Stimulated activated CD8-positive, alpha-beta memory T cell treated with anti-CD3 and anti-CD28 coated beads, Interleukin-2, amount 100 ng/mL, for 1 hour (primary cell): ENCODE measurements at places on chromosomes 6 and 20.

DNA sequence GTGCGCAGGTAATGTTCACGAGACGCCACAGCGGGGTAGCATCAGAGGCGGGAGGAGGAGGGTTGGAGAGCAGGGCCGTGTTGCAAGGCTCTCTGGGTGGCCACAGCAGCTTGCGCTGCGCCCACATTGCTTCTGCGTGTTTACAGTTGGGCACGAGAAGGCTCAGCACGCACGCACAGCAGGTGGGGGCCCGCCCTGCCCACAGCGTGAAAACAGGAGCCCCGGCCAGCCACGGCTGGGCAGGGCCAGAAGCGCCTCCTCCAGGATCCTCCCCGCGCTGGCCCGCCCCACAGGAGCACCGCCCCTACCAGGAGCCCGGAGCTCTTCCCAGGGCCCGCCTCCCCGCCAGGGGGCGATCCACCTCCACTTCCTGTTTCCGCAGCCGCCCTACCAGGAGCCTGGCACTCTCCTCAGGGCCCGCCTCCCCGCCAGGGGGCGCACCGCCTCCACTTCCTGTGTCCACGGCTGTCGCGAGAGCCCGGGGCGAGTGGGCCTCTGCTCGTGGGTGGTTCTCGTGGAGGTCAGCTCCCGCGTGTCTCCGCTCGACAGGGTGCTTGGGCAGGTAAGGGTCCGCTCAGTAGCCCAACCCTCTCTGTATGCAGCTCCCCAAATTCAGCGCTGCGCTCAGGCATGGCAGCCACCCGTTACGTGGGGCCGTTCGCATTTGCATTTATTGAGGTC lies at the start of gene FAM50B:
FAM50B (plus strand) TSS at position 449 of the 681 bp plus-strand sequence. CDS start 439 bp downstream, outside the sequence.
- peak; percentile 83 for DNase-seq

- no peak for DNase-seq
Measured at GRCh38 chr6:53418288-53418687, 69.5 kb upstream of the ELOVL5 start.

- DNase-seq, result no peak
Measured at GRCh38 chr6:30879684-30880427, 4.5 kb upstream of the DDR1 start.

GRCh38 chr6:137830511-137830911 lies 36.5 kb upstream of the TNFAIP3 start:
- no peak for DNase-seq

DNA sequence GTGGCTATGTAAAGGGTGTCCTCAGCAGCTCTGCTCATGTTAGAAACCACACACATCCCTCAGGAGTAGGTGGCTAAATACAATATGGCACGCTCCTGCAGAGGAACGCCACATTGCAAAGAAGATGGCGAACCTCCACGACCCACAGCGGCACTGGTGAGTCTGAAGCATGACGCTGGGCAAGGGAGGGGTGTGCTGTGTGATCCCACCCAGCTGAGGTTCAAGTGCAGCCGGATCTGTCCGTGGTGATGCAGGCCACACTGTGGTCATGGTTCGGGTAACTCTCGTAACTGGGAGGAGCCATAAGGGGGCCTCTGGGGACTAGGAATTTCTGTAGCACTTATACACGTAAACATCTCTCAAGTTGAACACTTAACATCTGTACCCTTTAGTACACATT lies 23.4 kb upstream of the APMAP start:
- DNase-seq, result no peak

DNA sequence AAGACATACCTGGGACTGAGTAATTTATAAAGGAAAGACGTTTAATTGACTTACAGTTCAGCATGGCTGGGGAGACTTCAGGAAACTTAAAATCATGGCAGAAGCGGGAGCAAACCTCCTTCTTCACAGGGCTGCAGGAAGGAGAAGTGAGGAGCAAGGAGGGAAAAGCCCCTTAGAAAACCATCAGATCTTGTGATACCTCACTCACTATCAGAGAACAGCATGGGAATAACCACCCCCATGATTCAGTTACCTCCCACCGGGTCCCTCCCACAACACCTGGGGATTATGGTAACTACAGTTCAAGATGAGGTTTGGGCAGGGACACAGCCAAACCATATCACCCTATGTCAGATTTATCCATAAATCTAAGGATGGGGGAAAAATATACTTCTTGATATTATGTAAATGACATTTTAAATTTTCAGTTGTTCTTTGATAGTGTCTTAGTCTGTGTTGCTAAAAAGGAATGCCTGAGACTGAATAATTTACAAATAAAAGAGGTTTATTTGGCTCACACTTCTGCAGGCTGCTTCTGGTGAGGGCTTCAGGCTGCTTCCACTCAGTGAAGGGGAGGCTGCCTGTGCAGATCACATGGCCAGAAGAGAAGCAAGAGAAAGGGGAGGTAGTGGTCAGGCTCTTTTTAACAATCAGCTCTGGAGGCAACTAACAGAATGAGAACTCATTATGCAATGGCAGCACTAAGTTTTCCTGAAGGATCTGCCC lies 1.2 kb upstream of the MCM9 start:
- DNase-seq, result no peak

DNA sequence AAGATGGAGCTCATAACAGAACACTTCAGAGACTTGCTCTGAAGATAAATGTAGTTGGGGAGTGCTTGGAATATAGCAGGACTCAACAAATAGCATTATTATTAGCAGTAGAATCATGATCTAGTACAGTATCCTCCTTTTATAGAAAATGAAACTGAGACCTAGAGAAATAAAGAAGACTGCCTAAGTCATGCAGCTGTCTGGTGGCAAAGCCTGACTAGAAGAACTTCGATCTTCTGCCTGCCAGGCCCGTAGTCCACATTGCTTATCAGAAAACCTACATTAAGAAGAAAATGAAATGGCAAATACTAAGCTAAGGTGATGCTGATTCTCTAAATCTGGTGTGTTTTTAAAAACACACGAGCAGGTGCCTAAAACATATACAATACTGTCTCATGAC lies 46.4 kb upstream of the DST start:
- DNase-seq, result no peak

GRCh38 chr6:41492261-41492891 lies 53.8 kb upstream of the FOXP4 start:
- no peak for DNase-seq

DNA sequence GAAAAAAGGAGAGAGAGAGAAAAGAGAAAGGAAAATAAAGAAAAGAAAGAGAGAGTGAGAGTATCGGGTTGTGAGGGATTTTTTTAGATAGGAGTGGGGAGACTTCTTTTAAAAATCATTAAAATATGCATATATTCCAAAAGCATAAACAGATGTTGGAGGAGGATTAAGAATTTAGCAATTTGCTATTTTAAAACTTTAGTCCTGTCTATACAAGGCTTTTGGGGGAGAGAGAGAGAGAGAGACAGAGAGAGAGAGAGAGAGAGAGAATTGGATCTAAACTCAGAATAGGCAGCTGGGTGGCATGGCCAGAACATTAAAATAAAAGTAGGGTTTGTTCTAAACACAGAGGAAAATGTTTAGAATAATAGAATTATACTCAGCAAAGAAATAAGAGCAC lies 72.1 kb downstream of the SOD2 start:
- no peak for DNase-seq

GRCh38 chr6:52514514-52514913 lies 62.3 kb downstream of the TRAM2 start:
- DNase-seq, result no peak

- DNase-seq, result no peak
Measured at GRCh38 chr6:125228981-125229479, 72.7 kb downstream of the HDDC2 start.

- no peak for DNase-seq
Measured at GRCh38 chr6:37302086-37302686, 44.2 kb upstream of the TMEM217 start.

GRCh38 chr6:83354747-83355146 lies 76.1 kb downstream of the ME1 start:
- DNase-seq, result no peak

- no peak for DNase-seq
Measured at GRCh38 chr6:82040405-82041221, 206.9 kb downstream of the IBTK start.

DNA sequence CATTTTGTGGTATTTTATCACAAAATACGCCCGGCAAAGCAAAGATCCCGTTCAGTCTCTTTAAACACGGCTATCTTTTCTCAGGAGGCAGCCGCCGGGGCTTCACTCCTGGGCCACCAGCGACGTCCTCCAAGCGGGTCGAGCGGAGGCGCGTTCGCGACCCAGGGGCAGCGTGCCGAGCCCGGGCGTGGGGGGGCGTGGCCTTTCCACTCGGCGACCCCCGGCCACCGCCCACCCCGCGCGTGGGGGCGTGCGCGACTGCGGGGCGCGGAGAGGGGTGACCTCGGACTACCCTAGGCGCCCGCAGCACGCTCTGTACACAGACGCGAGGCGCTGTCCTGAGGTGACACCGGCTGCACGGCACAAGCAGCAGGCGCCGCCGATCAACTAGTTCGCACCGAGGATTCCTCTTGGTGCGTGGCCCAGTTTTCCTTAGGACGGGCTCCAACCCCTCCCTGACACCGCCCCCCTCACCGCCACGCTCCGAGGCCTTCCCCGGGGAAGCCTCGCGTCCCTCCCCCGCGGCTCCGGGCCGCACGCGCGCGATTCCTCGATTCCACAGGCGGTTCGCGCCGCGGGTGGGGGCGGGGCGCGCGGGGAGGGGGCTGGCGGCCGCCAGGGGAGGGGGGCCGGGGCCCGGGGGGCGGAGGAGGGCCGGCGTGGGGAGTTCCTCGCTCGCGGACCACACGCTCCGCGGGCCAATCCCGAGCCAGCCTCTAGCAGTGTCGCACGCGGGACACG lies 1.1 kb upstream of the JARID2 start:
- DNase-seq, result no peak

GRCh38 chr6:151992091-151992490 lies 184.6 kb downstream of the ESR1 start:
- no peak for DNase-seq

- no peak for DNase-seq
Measured at GRCh38 chr6:16723826-16724225, 37.4 kb downstream of the ATXN1 start.

GRCh38 chr20:23285536-23285935 lies 65.1 kb upstream of the NXT1 start:
- DNase-seq, result no peak

DNA sequence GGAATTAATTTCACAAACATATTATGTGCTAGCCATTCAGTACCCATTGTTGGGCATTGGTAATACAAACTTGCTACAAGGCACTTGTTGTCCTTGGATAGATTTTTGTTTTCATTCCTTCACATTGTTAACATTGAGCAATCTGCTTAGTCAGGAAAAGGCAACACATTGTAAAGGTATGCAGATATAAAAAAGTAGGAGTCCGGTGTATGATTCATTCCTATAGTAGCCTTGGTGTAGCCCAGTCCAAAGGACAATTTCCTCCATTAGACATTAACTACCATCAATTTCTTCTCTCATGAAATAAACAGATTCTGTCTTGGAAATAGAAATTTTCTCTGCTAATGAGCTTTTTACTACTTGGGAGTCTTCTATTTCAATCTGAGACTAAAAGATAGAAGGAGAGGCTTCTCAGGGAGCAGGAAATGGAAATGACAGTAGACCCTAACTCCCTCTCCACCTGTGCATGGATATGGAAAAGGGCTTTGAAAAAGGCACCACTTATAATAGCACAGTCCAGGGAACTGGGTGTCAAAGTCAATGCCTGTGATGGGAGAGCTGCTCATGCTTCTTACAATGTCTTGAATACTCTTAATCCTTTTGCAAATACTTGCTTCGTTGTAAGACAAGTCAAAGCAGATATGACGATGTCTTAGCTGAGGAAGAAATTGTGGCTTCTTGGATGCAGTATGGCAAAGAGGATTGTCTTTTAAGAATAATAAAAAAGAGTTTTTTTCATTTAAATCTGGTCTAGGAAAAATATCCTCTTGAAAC lies 369.4 kb upstream of the CITED2 start:
- no peak for DNase-seq

GRCh38 chr6:72712910-72713309 lies 91.0 kb downstream of the KCNQ5 start:
- DNase-seq, result no peak

- no peak for DNase-seq
Measured at GRCh38 chr6:139153855-139154254, 19.0 kb downstream of the HECA start.

DNA sequence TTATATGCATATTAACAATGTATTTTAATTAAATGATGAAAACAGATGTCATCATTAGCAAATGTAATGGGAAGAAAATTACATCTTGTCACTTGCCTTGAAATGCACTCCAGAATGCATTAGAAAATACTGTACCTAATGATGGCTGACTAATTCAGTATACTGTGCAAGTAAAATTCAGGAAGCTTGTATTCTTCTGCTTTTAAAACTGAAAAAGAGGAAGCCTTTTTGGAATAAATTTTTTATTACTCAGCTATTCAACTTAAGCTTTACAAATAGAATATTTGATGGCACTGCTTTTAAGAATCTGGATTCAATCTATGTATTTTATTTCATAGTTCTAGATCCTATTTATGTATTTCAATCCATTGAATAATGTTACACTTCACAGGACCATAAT lies 195.5 kb downstream of the RIMS1 start:
- DNase-seq, result no peak

DNA sequence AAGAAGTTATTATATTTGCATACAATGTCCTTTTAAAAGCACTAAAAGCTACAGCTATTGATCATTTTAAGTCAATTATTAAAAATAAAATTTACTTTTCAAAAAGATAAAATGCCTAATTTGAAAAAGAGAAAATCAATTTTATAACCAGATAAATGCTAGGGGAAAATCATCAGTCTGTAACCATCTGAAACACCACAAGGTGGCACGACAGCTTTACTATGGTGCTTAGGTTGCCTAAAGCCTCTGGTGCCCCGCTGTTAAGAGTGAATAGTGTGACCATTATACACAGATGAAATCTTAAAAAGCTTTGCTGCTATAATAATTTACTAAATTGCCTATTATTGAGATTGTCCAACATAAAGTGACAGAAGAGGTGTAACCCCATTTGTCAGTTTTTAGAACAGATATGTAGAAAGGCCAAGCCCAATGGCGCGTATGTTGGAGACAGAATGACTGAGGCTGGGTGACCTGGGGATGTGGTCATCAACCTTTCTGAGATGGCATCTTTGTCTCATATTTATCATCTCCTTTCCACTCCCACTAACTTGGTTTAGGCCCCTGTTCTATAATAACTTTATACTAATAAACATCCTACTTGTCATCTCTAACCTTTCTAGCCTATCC lies 100.8 kb downstream of the MOXD1 start:
- DNase-seq, result no peak

- DNase-seq, result no peak
Measured at GRCh38 chr20:6178537-6178936, 55.7 kb upstream of the FERMT1 start.

DNA sequence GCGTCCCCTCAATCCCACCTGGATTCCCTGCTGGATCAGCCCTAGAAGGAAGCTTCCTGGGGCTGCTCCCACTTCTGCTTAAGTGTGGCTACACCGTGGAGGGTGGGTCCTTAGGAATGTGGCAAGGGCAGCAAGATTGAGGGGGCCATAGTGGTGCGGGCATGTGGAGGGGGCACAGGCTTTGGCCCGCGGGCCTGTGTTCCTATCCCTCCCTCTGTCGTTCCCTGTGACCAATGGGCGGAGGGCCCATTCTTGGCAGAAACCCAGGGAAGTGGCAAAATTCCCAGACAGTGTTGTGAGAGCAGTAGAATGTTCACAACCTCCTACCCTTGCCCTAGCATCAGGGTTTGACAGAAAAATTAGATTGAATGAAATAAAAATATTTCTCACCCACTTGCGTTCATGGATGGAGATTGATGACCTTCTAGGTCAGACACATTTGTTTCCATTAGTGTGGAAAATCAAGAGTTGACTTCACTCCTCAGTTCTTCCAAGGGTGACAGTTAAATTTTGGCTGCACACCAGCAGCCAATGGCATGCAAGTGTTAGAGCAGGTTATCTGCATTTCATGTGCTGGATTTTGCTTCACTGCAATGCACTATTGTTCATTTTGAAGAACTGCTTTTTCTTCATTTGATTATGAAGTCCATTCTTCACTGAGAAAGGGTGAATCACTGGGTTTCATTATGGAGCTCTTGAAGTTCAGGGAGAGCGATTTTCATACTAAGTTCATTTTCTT lies 49.3 kb upstream of the AHI1 start:
- no peak for DNase-seq
